ENCODE measurements at places on chromosomes 4 and X.

GRCh38 chrX:71922686-71923085 is 12.0 kb downstream of the NHSL2 start:
- no peak for DNase-seq

DNA sequence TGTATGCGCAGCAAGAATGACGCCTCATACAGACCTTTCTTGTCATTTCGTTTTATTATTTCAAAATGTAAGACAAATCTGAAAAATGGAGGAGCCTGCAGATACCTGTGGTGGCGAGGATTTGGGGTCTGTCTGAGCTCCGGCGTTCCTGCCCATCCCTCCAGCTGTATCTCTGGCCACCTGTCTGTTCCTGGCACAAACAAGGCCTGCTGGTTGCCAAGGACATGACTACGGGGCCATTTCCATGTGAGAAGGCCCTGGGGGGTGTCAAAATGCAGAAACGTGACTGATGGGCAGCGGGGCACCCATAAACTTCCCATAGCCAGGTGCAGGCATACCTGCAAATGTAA is 591 bp upstream of the TSPAN7 start:
- no peak for DNase-seq

DNA sequence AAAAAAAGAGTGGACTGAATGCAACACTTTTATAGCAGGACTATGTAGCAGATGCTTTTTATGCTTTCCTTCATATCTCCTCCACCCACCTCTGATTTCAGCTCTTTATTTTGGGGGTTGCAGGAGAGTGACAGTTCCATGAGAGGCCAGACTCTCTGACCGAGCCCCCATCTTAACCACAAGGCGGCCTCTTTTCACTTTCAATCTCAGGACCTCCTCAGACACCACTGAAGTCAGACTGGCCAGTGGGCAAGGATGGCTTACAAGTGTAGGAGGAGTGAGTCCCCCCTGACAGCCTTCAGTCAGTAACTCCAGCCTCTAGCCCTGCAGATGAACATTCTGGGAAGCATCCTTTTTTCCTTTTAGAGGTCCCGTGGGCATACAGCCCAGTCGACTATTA is 140.8 kb downstream of the FRAS1 start:
- DNase-seq, result no peak

DNA sequence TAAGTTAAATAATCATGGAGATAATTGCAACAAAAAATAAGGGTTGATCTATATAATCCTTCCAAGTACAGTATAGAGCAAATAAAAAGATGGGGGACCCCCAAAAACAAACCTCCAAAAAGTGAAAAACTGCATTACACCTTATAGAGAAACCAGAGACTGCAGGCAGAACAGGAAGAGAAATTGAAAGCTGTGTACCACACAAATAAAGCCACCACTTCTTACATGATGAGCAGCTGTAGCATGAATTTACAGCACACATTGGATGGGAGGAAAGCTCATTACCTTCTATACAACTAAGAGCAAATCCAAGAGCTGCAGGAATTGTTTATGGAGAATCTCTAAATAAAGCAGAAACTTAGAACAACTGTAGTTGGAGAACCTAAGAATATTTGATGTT is 152.4 kb upstream of the PDE5A start:
- DNase-seq, result no peak

DNA sequence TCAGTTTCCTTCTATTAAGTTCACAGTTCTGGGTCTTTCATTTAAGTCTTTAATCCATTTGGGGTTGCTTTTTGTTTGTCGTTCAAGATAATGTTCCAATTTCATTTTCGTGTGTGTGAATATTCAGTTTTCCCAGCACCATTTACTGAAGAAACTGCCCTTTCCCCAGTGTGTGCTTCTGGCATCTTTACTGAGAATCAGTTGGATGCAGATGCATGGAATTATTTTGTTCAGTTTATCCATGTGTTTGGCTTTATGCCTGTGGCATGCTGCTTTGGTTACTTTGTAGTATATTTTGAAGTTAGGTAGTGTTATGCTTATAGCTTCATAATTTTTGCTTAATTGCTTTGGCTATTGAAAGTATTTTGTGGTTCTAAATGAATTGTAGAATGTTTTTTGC is 163.8 kb upstream of the HDX start:
- DNase-seq, result no peak

DNA sequence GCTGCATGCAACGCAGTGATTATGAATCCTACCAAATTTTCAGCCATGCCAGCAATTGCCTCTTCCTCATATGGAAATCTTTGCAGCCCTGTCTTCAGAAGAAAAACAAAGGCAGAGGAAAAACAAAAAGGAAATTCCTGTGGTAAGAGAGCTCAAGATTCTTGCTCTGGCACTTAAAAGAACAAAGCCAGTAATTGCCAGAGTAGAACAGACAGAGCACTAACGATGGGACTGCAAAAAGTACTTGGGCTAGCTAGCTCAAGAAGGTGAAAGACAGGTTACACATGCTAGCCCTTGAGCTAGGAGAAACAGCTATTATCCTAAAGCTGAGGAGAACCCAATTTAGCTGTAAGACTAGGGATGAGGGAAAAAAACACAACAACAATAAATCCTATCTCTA is 582.3 kb downstream of the KCNIP4 start:
- DNase-seq, result no peak

DNA sequence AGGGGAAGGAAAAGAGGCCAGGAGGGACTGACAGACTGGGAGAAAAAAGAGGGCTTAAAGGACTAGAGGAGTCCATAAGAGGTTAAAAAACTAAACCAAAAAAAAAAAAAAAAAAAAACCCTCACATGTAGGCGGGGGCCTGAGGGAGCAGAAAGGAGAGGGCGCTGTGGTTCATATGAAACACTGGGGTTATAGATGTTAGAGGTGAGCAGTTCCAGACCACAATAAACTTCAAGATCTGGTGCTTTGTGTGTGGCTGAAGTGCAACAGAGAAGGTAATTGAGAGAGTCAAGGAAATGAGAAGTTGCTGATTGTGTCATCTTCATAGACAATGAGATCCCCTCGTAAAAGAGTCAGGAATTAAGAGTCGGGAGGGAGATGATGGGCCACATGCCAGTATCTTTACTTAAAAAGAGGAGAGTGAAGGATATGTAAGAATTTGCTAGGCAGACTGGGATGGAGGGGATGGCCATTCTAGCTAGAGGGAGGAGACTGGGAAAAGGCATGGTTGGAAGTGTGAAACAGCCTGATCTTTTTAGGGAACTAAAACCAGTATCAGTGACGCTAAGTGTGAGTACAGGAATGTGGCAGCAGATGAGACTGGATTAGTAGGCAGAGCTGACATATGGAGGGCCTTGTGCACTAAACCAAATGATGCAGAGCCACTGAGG is 18.4 kb upstream of the OGT start:
- peak; percentile 8 for DNase-seq

- no peak for DNase-seq
Observed at GRCh38 chr4:3310301-3311094, 17.7 kb downstream of the RGS12 start.

GRCh38 chrX:9293051-9293496 is 171.8 kb upstream of the TBL1X start:
- DNase-seq, result no peak

GRCh38 chrX:143472347-143472938 is 44.8 kb downstream of the SPANXN3 start:
- DNase-seq, result no peak

DNA sequence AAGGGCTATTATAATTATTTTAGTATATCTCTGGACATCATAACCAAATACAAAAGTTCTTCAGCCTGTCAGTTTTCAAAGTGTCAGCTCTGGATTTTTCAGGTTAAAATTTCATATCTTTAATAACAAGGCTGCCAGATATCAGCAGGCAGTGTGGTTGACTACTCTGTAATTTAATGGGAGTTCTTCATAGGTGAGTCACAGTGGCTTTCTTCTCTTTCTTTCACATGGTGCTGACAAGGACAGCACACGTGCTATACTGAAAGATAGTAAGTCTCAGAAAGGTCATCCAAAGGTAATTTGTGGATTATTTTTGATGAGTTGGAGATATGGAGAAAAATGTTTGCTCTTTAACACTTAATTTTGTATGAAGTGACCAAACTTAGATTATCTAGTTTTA is 43.2 kb downstream of the GALNT7 start:
- DNase-seq, result no peak

- no peak for DNase-seq
Observed at GRCh38 chrX:47447607-47448006, 35.4 kb downstream of the ZNF41 start.

DNA sequence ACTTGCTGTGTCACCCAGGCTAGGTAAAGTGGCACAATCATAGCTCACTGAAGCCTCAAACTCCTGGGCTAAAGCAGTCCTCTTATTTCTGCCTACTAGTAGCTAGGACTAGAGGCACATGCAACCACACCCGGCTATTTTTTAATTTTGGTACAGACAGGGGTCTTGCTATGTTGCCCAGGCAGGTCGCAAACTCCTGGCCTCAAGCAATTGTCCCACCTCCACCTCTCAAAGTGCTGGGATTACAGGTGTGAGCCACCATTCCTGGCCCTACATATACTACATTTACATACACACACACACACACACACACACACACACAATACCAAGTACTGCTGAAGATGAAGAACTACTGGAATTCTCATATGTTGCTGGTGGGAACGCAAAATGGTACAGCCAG is 26.9 kb downstream of the SMIM31 start:
- no peak for DNase-seq

GRCh38 chr4:136751556-136751955 is 780.7 kb downstream of the PCDH18 start:
- no peak for DNase-seq

DNA sequence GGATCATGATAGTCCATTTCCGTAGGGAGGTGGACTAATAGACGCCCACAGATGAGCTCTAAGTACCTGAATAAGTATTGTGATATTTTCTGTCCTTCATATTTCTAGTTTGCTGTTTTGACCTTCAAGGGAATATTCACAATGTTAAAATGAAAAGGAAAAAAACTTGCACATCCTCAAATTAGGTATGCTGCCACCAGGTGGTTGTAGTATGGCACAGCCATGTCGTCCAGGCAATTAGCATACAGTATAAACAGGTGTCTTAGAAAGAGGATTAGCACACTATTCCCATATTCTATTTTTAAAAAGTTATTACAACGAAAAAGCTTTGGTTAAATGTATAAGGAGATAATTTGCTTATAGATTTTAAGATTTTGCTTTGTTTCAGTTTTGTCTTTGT is 802.0 kb downstream of the RPA4 start:
- no peak for DNase-seq

DNA sequence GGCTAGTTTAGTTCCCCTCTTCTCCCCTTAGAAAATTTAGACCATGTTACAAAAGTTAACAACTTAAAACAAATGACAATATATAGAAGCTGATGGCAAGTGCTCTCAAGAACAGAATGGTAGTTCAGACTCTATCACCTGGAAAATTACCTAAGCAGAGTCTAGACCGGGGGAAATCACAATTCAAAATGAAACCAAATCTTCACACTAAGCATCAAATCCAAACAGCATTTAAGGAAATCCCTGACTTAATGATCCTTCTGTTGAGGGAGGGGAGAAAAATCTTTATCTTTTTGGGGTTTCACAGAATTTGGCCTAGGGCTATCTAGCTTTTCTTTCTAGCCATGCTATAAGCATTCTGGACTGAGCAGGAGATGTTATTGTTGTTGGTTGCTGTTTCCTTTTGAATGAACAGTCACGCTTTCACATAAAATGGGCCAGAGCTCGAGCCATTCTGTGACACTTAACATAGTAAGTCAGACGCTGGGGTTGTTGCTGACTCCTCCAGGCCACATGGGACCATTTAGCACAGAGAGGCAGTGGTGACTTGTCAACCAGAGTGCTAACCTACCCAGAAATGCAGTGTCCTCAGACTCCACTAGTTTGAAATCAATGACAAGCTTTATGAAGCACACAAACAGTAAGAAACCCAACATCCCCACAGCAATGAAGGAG is 16.0 kb upstream of the LSM6 start:
- peak; percentile 5 for DNase-seq

DNA sequence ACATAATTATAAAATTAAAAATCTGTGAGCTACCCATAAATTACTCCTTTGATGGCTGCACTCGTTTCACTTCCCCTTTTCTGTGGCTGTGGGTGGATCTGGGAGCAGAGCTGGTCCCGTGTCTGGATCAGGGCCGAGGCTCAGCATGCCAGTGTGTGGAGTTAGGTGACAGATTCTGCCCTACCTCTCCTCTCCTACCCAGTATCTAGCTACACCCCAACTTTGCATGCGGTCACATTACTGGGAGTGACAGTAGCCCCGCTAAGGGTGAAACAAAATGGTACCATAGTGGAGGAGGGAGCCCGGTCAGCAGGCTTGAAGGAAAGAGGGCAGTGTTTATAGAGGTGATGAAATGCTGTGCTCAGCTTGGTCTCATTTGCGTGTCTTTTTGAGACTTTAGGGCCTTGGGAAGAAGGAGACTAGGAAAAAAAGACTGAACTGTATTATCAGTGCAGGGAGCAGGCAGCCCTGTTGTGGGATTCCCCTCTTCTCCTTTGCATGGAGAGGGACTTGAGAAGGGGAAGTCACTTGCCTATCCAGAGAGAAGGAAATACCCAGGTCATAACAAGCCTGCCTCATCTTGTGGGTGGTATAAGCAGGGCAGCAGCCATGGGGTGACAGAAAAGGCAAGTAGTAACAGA is 48.4 kb downstream of the ARHGAP10 start:
- no peak for DNase-seq

DNA sequence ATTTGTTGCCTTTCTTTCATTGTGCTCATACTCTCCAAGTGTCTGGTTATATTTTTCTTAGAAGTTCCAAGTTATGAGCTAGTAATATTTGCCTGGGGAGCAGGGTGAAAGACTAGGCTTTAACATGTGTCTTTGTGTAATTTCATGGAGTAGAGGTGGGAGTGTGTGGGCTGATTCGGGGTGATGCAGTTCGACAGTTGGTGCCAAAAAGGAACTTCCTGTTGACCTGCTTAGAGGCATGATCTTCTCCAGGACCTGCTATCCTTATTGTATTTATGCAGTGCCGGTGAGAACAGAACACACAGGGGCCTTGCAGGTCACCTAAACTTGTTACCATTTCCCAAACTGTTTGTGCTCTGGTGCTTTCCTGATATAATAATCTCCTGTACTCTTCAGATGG is 21.2 kb downstream of the USP53 start:
- no peak for DNase-seq

- no peak for DNase-seq
Observed at GRCh38 chr4:113745711-113746110, 15.8 kb downstream of the CAMK2D start.

GRCh38 chrX:110201799-110202198 is 116.1 kb downstream of the AMMECR1 start:
- DNase-seq, result no peak

GRCh38 chr4:3403348-3403906 is 38.3 kb upstream of the HGFAC start:
- no peak for DNase-seq

DNA sequence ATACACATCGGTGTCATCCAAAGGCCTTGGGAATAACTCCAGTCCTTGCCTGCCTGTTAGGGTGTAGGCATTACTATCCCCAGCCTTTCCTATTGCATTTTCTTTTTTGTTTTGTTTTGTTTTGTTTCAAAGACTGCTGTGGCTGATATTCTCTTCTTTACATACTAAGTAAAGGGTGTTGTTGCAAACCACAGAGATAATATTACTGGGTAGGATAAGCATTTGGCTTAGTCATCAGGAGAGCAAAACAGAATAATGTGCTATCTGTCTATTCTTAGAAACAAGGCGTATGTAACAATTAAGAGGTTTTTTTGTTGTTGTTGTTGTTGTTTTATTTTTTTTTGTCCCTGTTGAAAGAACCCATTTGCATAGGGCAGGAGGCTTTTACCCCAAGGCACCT is 41.8 kb downstream of the UGT2B28 start:
- no peak for DNase-seq
